ENCODE measurements at places on chromosomes 5 and 9.

GRCh38 chr5:24623031-24623430, 21.7 kb downstream of the CDH10 start:
- DNase-seq: no peak

GRCh38 chr5:77795846-77796245, 19.7 kb upstream of the TBCA start:
- DNase-seq: no peak

- DNase-seq: no peak
Measured at GRCh38 chr5:157592594-157592993, 17.0 kb upstream of the ADAM19 start.

DNA sequence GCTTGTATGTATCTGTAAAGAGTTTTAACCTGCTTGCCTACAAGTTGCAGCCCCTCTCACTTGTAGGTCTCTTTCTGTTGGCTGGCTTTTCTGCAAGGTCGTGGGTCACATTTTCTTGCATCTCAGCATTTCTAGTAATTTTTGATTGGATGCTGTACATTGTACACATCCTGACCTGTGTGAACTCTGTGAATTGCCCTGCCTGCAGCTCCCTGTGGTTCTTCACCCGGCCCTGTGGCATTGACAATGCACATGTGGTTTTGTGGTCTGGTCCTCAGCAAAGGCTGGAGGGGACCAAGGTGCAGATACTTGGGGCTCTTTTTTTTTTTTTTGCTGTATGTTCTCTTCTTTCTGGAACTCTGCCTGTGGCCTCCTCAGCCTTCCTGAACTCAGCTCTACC, 53.6 kb downstream of the WNK2 start:
- DNase-seq: no peak

DNA sequence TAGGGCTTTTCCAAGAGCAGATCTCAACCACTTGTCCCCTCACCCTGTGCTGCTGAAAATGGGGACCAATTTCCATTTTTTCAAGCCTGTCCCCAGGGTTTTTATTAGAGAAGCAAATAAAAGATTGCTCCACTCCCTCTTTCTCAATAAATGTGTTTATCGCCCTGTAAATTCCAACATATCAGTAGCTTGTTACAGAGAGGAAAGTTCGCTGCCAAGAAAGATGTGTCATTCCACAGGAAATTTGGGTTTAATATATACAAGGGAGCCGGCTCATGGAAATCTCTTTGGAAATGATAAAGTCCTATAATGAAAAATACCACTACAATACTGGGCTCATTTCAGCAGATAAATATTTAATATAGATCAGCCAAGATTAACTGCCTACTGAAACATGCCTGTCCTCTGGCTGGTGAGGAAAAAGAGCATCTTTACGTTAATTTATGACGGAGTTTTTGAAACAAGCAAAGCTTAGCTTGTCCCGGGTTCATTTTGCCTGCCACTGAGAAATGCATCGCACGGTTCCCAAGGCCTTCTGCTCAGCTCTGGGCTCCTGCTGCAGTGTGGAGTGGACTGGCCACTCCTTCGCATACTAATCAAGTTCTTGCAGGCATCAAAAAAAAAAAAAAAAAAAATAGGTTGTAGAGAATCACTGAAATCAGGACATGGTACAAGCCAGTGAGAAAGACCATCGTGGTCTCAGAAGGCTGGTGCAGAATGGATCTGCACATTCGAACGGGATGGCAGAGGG, 84.5 kb downstream of the BRINP1 start:
- no peak for DNase-seq

GRCh38 chr9:6973762-6974161, 216.0 kb downstream of the KDM4C start:
- DNase-seq: no peak

GRCh38 chr9:128921881-128922763, 1.3 kb downstream of the PHYHD1 start:
- peak; percentile 65 for DNase-seq

DNA sequence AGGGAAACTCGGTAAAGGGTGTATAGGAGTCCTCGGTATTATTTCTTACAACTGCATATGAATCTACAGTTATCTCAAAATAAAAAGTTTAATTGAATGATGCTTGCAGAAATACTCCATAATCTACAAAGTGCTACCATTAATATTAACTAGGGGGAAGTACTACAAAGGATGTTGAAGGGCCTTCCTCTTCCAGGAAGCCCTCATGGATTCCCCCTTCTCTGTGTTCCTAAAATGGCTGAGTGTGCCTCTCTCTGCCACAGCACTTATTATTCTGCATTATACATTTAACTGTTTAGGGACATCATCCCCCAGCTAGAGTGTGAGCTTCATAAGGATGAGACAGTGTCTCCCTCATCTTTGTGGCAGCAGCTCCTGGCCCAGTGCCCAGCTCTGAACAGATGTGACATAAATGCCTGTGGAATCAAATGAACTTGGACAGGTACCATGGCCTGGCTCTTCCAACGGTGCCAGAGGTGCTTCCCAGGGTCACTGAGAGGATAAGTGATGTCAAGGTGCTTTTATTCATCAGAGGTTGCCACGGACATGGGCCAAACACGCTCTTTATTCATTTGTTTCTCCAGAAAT, 99.5 kb downstream of the PAX5 start:
- no peak for DNase-seq

- DNase-seq: no peak
Measured at GRCh38 chr5:30572279-30572678, 621.2 kb upstream of the CDH6 start.
